ENCODE measurements at places on chromosomes 3 and 15.

DNA sequence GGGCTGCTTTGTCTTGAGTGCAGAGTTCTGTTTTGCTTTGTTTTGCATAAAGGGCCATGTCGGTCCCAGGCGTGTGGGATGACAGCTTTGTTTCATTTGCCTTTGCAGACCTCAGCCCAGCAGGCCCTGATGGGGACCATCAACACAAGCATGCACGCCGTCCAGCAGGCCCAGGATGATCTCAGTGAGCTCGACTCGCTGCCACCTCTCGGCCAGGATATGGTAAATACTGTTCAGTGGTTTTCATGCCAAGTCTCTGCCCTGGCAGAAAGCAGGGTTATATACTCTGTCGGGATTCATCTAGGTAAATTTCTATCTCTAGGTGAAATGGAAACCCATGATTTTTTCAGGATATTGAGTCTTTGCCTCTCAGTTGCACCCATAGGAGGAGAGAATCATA, 343.9 kb upstream of the TPM1 start:
- no peak for DNase-seq

DNA sequence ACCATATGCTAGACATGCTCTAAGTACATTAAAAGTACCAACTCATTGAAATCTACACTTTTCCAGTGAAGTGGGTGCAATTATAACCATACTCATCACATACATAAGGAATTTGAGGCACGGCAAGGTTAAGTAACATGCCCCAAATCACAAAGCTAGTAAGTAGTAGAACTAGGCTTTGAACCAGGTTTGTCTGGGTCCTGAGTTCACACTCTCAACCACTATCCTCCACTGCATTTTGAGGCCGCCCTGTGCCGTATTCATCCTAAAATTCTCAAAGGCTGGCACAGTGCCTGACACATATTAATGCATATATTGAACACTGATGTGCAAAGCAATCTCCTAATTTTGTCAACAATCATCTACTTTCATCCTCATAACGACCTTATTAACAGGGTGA, 68.8 kb upstream of the CDV3 start:
- no peak for DNase-seq

- no peak for DNase-seq
Observed at GRCh38 chr3:138030734-138031280, 20.8 kb downstream of the CLDN18 start.

- DNase-seq: no peak
Observed at GRCh38 chr3:53346514-53346913, 829 bp downstream of the DCP1A start.

DNA sequence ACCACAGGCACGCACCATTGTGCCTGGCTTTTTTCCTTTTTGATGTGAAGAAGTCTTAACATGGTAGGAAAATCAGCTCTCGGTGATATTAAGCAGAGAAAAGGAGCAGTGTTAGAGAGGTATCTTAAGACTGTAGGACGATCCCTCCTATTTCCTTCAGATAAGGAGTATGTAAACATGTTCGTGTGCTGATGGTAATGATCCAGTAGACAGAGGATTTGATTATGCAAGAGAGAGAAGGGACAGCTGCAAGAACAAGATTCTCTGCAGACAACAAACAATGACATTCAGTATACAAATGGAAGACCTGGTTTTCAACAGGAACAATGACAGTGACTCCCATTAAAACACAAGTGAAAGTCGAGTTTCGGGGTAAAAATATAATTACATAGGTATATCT, 95.1 kb upstream of the MELTF start:
- DNase-seq: no peak

GRCh38 chr3:56890448-56891091, 88.8 kb upstream of the ARHGEF3 start:
- DNase-seq: no peak

GRCh38 chr15:77851691-77852090, 219.0 kb upstream of the LINGO1 start:
- no peak for DNase-seq

GRCh38 chr3:62586356-62586755, 213.0 kb upstream of the FEZF2 start:
- no peak for DNase-seq

- DNase-seq: no peak
Observed at GRCh38 chr3:187567021-187567420, 103.2 kb downstream of the SST start.

DNA sequence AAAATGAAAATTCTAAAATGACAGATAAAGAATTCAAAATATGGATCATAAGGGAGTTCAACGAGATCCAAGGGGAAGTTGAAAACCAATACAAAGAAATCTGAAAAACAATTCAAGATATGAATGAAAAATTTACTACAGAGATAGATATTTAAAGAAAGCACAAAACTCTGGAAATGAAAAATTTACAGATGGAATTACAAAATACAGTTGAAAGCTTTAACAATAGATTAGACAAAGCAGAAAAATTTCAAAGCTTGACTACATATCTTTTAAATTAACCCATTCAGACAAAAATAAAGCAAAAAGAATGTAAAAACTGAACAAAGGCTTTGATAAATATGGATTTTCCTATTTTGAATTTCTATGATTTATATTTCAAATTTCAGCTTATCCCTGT, 211.1 kb downstream of the SLC9A9 start:
- no peak for DNase-seq

Measured in stimulated activated CD4-positive, alpha-beta T cell treated with anti-CD3 and anti-CD28 coated beads, TNF-alpha, amount 100 ng/mL, for 24 hours (primary cell).